ENCODE measurements at places on chromosomes 3 and 15.

GRCh38 chr3:59796456-59796855, 746.6 kb upstream of the CFAP20DC start:
- no peak for DNase-seq

- no peak for DNase-seq
Measured at GRCh38 chr3:194447161-194447560, 39.6 kb downstream of the ATP13A3 start.

DNA sequence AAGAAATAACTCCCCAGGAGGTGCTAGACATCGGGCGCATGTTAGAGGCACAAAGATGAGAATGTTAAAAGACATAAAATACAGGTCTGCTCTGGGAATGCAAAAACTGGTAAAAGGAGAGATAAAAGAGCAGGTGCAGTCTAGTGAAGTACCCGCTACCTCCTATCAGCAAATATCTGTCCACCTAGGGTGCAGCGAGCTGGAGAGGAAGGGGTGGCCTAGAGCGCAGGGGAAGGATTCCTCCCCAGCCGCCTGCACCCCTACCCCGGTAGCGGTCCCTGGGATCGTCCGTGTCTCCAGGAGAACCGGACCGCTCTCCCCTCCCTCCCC, 237 bp upstream of the ZNF662 start:
- no peak for DNase-seq

GRCh38 chr15:89278307-89278706, 34.5 kb downstream of the FANCI start:
- DNase-seq: no peak

DNA sequence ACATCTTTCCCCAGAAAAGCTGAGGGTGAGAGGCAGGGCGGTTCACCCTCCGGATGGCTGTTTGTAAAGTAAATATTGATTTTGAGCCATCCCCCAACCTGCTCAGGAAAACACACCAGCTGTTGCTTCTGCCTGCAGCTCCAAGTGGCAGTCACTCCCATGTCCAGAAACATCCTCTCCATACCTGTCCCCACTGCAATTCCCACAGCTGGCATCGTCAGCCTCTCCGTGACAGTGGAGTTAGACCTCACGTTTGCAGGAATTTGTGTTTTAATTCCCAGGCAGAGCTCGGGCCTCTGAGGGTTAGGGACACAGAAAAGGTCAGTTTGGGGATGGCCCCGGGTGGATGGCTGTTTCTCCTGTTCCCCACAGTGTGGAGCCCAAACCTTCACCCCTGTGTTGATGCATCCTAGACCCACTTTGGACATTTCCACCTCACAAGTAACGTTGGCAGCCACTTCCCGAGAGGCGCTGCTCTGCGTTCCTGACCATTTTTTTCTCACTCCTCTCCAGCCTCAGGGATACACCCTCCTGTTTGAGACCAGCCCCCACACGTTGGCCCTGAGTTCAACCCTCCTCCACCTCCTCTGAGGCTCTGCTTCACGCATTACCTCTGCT, 11.8 kb upstream of the FAM174B start:
- no peak for DNase-seq

- no peak for DNase-seq
Measured at GRCh38 chr15:89772932-89773583, 3.1 kb upstream of the MESP2 start.

DNA sequence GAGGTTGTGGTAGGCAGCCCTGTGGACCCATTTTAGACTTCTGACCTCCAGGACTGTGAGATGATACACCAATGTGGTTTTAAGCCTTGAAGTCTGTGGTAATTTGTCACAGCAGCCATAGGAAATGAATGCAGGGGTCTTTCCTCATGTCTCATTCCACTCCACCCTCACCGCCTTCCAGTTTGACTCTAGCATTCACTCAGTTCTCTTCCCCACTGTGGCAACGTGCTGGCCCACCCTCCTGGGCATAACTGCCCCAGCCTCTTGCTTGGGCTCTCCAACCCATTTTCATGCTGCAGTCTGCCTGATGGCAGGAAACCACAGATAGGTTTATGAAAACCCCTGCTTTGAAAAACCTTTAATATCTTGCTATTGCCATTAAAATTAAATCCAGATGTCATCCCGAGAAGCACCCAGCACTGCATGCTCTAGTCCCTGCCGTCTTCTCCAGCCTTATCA, 7.3 kb upstream of the TRNT1 start:
- DNase-seq: no peak

DNA sequence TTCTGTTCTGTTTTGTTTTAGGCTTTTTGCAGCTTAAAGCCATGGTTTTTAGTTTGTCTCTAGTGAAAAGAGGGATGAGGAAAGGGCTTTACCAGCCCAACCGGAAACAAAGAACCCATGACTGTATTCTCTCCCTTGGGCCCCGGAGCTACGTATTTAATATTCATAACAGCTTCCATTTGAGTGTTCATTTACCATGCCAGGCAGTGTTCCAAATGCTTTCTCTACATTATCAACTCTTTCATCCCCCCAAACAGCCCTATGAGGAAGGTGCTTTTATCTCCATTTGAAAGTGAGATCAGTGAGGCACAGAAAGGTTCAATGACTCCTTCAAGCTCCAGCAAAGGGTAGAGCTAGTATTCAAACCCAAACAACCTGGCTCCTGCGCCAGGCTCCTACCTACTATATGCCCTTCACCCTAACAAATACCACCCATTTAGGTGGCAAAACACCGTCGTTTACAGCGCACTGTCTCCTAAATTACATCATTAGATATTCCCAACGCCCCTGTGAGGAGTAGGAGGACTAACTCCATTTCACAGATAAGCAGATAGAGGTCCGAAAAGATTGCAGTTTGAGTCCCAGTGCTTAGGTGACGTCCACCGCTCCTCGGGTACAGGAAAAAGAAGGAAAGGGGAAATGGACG, 27.9 kb downstream of the GTPBP8 start:
- DNase-seq: no peak

DNA sequence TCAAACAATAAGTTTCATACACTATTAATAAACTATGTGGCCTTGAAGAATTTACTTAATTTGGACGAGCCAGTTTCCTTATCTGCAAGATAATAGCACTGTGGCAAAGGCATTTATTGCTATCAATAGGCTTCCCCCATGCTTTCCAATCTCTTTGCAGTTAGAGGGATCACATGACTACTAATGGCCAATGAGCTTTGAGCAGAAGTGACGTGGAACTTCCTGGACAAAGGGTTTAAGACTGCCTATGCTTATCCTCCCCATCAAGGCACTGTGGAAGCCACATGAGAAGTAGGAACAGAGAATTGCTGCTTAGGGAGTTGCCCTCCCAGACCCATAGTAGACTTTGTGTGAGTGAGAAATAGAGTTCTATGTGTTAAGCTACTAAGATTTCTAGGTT, 16.7 kb upstream of the ZMAT3 start:
- DNase-seq: no peak

DNA sequence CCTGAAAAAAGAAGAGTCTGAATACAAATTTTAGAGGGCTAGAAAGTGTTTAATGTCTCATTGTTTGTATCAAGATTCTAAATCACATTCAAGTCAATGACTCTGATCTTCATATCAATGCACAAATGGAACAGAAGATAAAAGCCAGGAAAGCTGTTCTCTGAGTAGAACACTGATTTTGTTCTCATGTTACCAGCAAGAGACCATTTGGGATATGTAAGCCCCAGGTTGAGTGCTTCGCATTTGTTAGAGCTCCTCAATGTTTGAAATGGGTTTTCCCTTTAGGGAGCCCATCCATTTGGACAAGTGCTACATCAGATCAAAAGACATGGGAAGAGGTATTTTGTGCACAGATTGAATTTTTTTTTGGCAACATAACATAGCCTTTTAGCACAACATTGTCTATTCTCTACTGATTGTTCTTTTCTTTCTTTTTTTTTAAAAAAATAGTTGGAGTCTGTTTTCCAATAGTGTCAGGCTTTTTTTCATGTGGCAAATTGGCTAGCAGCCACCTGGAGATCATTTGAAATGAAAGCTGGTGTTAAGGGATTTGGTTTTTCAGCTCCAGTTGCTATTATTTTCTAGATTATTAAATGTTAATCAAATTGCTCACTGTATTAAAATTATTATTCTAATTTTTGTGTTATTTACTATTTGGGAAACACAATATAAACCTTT, 74.5 kb upstream of the ZPLD1 start:
- no peak for DNase-seq

DNA sequence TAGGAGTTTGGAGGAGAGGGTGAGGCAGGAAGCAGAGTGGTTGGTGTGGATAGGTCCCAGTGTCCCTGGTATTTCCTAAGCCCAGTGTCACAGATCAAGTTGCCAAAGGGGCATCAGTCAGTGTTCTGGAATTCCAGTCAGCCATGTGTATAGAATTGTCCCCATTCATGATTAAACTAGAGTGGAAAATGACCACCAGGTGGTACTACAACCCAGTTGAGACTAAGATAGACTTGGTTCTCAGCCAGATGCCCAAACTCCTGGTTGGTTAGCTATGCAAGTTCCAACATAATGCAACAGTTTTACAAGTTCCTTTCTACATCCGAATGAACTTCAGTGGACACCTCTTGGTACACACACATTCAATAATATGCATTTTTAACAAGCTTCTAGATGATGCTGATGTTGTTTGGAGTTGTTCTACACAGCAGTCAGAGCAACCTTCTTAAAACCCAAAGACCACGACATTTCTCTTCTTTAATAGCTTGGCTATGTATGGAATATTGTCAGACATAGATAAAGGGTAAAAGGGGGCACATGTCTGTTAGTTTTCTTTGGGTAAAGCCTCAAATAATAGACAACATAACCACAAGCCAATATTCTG, 8.4 kb upstream of the ATR start:
- peak; percentile 86 for DNase-seq
